ENCODE measurements at places on chromosomes 13 and 19. TPM values are rescaled to one million over a fixed set of nuclear protein-coding genes. Genes with fewer than 3 reads are reported as not detected.

- H3K36me3 ChIP-seq, result no peaks in the 10 kb centered on the region
- DNase-seq, result no peak
- H3K4me1 ChIP-seq, result peaks cover 24% of the 10 kb centered on the region
Observed at GRCh38 chr19:38287604-38288003, 16.4 kb upstream of the C19orf33 start.

LRRC63 gene
- 0.14 TPM for total RNA-seq

DNA sequence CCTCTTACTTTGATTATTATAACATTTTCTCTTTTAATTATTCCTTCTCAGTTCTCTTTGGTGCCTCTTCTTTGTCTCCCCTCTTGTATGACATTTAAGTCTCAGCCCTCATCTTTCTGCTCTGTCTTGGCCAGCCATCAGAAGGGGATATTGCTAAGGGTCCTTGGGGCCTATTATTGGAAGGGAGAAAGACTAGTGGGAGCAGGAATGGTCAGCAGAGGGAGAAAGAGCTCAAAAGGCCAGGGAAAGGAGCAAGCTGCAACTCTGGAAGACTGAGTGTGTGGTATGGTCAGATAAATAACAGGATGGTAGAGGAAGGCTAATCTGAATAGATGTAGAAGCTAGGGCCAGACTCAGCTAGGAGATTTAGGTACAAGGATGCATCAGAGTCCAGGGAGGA lies 336.9 kb downstream of the TDRD3 start:
- no peaks in the 10 kb centered on the region for H3K27me3 ChIP-seq
- no peak for DNase-seq
- H3K4me3 ChIP-seq, result no peak overlapping the region
- H3K27ac ChIP-seq, result no peak overlapping the region
- H3K36me3 ChIP-seq, result no peaks in the 10 kb centered on the region

- no peaks in the 10 kb centered on the region for H3K36me3 ChIP-seq
- H3K27ac ChIP-seq, result no peak overlapping the region
- DNase-seq, result no peak
- H3K27me3 ChIP-seq, result no peaks in the 10 kb centered on the region
- H3K4me3 ChIP-seq, result no peak overlapping the region
- H3K4me1 ChIP-seq, result peaks cover 19% of the 10 kb centered on the region
Observed at GRCh38 chr19:18053576-18054219, 33.0 kb downstream of the IL12RB1 start.

CALR3 gene
- total RNA-seq, result not detected

DNA sequence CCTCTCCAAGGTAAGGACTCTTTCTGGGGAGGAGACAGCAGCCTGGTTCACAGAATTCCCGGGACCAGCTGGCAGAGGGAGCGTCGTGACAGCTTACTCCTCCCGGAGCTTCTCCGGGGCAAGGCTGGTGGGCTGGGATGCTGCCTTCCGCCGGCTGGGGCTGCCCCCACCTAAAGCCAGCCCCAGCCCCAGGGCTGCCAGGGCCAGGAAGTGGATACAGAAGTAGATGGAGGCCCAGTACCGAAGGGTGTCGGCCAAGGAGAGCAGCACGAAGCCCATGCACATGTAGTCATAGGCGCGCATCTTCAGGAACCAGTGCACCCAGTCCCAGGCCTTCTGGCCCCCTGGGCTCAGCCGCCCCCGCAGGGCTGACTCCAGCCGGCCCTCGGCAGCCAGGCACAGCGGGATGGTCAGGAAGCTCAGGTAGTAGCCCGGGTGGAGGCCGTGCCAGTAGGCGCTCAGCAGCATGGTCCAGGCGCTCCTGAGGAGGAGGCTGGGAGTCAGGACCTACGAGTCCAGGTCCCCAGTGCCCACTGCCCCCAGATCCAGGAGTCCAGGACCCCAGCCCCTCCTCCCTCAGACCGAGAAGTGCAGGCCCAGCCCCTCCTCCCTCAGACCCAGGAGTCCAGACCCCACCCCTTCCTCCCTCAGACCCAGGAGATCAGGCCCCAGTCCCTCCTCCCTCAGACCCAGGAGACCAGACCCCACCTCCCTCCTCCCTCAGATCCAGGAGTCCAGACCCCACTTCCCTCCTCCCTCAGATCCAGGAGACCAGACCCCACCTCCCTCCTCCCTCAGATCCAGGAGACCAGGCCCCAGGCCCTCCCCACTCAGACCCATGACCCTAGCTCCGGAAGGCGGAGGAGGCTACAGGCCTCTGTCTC lies 1.2 kb upstream of the TMC4 start:
- H3K4me3 ChIP-seq, result no peak overlapping the region
- no peaks in the 10 kb centered on the region for H3K27me3 ChIP-seq
- peaks cover 3% of the 10 kb centered on the region for H3K4me1 ChIP-seq
- H3K27ac ChIP-seq, result no peak overlapping the region
- DNase-seq, result no peak

- H3K4me1 ChIP-seq, result peaks cover 7% of the 10 kb centered on the region
- H3K27ac ChIP-seq, result no peak overlapping the region
- H3K4me3 ChIP-seq, result no peak overlapping the region
- DNase-seq, result no peak
Observed at GRCh38 chr19:46429999-46430398, 1.3 kb upstream of the PNMA8C start.

RFX1 gene
- 5.5 TPM for total RNA-seq

CACNG6 gene
- not detected for total RNA-seq

DNA sequence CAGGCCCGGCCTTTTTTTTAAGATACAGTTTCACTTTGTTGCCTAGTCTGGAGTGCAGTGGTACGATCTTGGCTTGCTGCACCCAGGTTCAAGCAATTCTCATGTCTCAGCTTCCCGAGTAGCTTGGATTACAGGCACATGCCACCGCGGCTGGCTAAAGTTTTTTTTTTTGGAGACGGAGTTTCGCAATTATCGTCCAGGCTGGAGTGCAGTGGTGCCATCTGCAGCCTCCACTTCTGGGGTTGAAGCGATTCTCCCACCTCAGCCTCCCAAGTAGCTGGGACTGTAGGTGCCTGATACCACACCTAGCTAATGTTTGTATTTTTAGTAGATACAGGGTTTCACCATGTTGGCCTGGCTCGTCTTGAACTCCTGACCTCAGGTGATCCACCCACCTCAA lies 4.9 kb upstream of the CARM1 start:
- H3K27me3 ChIP-seq, result no peaks in the 10 kb centered on the region
- H3K27ac ChIP-seq, result no peak overlapping the region
- no peak overlapping the region for H3K4me3 ChIP-seq
- H3K4me1 ChIP-seq, result no peaks in the 10 kb centered on the region

DPF1 gene
- 0.37 TPM for total RNA-seq

GRCh38 chr19:46350758-46351159 lies 3.9 kb downstream of the PPP5C start:
- H3K36me3 ChIP-seq, result peaks cover 9% of the 10 kb centered on the region
- peaks cover 36% of the 10 kb centered on the region for H3K4me1 ChIP-seq
- H3K27ac ChIP-seq, result peak overlapping the region; percentile 73
- H3K27me3 ChIP-seq, result no peaks in the 10 kb centered on the region

DNA sequence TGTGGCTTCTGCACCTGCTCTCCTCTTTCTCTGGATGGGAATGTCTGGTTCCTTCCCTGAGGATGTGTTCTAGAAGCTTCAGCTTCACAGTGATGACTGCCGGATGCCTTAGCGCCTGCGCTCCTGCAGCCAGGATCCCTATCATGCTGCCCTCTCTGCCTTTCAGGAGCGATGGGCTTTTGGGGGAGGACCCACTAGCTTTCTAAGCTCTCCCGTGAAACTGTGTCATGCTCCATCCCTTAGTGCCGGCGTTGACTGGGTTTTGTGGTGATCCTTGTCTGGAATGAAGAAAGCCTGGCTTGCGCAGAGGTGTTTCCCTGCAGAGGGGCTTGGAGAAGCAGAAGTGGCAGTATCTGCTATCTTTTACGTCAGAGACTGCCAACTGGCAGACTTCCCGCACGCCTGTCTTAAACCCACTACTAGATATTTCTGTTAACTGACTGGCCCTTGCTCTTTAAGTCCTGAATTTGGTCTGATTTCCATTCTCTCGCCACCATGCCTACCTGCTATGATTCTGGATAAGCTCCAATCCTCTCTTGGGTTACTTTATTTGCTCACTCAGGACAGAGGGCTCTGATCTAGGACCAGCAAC lies 3.8 kb upstream of the KMT2B start:
- no peaks in the 10 kb centered on the region for H3K27me3 ChIP-seq
- H3K36me3 ChIP-seq, result no peaks in the 10 kb centered on the region
- peaks cover 6% of the 10 kb centered on the region for H3K4me1 ChIP-seq
- H3K4me3 ChIP-seq, result no peak overlapping the region
- H3K27ac ChIP-seq, result no peak overlapping the region

DNA sequence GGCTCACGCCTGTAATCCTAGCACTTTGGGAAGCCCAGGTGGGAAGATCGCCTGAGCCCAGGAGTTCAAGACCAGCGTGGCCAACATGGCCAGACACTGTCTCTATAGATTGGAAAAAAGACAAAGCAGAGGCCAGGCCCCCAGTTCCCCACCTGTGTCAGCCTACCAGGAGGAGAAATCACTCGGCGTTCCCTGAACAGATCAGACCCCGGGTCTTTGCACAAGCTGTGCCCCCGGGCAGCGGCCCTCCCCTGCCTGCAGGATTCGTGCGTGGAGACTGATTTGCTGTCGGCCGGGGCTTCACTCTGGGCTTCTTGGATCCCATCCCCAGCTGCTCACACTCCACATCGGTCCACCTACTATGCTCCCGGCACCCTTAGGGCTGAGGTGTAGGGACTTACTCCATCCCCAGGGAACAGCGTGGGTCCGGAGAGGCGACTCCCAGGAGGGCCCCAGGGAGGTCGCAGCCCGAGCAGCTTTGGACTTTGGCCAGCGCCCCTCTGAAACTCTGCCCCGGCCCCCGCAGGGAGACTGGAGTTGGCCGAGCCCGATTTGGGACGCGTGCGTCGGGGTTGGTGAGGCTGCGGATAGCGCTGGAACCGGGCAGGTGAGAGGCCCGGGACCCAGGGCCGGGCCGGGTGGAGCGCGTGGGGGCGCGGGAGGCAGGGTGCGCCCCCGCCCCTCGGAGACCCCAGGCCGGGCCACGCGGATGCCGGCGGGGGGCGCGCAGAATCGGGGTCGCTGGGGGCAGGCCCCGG lies 515 bp upstream of the EFNA2 start:
- H3K4me1 ChIP-seq, result no peaks in the 10 kb centered on the region
- no peaks in the 10 kb centered on the region for H3K36me3 ChIP-seq
- H3K27me3 ChIP-seq, result no peaks in the 10 kb centered on the region

- H3K4me1 ChIP-seq, result no peaks in the 10 kb centered on the region
- H3K27ac ChIP-seq, result no peak overlapping the region
- no peaks in the 10 kb centered on the region for H3K27me3 ChIP-seq
Observed at GRCh38 chr13:29310806-29311205, 284.7 kb downstream of the SLC7A1 start.

DNA sequence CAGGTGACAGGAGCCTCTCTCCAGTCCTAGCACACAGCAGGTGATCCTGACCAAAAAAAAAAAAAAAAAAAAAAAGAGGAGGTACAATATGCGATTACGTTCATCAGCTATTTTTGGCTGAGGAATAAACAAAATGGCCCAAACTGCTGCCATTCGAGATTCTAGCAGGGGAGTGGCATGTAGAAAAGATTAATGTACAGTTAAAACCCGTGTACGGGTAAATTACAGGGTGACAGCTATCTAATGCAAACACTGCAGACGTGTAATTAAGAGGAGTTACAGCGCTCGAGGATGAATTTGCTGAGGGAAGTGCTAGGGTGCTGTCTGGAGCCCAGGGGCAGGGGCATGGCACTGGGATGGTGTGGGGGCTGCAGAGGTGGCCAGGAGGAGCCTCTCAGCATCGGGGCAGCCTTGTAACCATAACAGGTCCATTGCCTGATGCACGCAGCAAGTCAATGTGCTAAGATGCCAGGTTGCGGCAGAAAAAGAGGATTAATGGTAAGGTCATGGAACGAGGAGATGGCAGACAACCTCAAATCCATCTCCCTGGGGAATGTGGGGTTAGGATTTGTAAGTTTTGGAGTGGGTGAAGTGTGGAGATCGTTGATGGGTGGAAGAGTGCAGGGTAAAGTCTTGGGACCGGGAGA lies 17.4 kb downstream of the CHST8 start:
- no peaks in the 10 kb centered on the region for H3K27me3 ChIP-seq
- H3K4me1 ChIP-seq, result no peaks in the 10 kb centered on the region
- no peaks in the 10 kb centered on the region for H3K36me3 ChIP-seq
- DNase-seq, result no peak
- no peak overlapping the region for H3K27ac ChIP-seq

GRCh38 chr19:1074544-1075283 lies 7.7 kb downstream of the ARHGAP45 start:
- no peaks in the 10 kb centered on the region for H3K4me1 ChIP-seq
- DNase-seq, result peak; percentile 45
- no peak overlapping the region for H3K4me3 ChIP-seq
- no peak overlapping the region for H3K27ac ChIP-seq
- no peaks in the 10 kb centered on the region for H3K36me3 ChIP-seq

C13orf46 gene
- 5.2 TPM for total RNA-seq

DNA sequence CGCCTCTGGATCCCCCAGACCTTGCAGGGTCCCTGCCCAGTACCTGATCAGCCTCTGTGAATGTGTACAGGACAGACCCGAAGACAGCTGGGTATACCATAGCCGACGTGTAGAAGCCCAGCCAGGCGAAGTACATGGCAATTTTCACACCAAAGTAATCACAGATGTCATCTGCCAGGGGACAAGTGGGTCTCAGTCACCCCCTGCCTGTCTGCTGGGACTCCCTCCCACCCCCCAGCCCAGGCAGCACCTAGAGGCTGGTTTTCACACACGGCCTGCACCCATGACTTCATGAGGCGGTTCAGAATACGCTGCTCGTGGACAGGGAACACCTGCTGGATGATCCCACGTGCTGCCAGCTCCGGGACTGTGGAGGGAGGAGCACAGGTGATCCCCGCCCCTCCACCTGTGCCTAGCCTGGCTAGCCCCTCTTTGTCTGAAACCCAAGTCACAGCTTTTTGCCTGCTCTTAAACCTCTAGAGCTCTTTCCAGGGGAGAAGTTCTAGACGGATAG lies 3.6 kb downstream of the ANO8 start:
- H3K27me3 ChIP-seq, result no peaks in the 10 kb centered on the region
- peaks cover 12% of the 10 kb centered on the region for H3K4me1 ChIP-seq
- H3K4me3 ChIP-seq, result no peak overlapping the region
- H3K36me3 ChIP-seq, result no peaks in the 10 kb centered on the region
- H3K27ac ChIP-seq, result no peak overlapping the region

DNA sequence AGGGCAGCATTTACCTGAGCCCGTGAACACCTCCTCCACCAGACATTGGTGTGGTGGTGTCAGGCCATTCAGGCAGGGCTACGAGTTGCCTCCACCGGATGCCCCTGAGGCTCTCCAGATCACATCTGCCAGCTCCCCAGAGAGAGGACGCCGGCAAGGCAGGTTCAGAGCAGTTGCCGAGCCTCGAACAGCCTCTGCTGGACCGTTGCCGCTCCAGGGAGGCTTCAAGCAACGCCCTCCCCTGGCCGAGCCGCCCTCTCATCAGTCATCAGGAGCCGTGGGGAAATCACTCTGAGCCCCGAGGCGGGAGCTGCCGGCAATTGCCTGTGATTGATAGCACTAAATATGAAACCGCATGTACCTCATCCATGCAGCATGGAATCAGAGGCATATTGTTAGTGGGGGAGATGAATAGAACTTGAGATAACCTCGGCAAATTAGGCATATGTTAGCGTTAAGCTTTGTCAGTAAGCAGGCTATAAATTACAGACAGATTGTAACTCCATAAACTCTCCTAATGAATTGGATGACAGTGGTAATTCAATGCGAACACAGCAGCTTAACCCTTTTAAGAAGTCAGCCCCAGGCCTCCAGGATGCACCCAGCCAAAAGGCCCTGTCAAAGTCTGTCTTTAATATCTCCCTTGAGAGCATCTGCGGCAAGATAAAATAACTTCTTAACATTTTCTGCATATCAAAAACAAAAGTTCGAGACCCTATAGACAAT lies 29.8 kb upstream of the SPACA7 start:
- no peaks in the 10 kb centered on the region for H3K4me1 ChIP-seq
- no peak overlapping the region for H3K4me3 ChIP-seq
- H3K27ac ChIP-seq, result no peak overlapping the region
- H3K36me3 ChIP-seq, result no peaks in the 10 kb centered on the region

GRCh38 chr13:39586958-39587605 lies 15.9 kb downstream of the LHFPL6 start:
- no peaks in the 10 kb centered on the region for H3K4me1 ChIP-seq
- no peak overlapping the region for H3K27ac ChIP-seq
- H3K27me3 ChIP-seq, result no peaks in the 10 kb centered on the region
- H3K36me3 ChIP-seq, result no peaks in the 10 kb centered on the region
- DNase-seq, result no peak
- H3K4me3 ChIP-seq, result no peak overlapping the region
